Stimulated activated naive B cell treated with anti-CD40 and anti-IgM and Interleukin-4, amounts not matched to agents 10 μg/mL and 1 μg/mL and 100 μg/mL, for 72 hours (primary cell): ENCODE measurements at places on chromosomes 5 and 9.

GRCh38 chr9:107397076-107398044 is 92.2 kb downstream of the KLF4 start:
- no peak for DNase-seq

DNA sequence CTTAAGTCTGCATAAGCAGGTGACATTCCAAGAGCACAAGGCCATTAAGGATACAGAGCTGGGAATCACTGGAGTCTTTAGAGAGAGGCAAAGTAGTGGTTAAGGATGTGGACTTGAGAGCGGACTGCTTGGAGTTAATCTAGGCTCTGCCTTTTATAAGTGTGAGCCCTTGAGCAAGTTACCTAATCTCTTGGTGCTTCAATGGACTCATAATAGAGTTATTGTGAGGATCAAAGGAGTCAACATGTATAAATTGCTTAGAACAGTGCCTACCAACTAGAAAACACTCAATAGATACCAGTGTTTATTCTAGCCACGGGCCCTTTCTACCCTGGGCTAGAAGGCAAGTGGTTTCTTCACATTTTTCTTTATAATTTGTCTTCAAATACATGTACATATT is 819.4 kb downstream of the NR2F1-AS1 start:
- no peak for DNase-seq

GRCh38 chr5:102625928-102626327 is 127.1 kb upstream of the SLCO6A1 start:
- no peak for DNase-seq

DNA sequence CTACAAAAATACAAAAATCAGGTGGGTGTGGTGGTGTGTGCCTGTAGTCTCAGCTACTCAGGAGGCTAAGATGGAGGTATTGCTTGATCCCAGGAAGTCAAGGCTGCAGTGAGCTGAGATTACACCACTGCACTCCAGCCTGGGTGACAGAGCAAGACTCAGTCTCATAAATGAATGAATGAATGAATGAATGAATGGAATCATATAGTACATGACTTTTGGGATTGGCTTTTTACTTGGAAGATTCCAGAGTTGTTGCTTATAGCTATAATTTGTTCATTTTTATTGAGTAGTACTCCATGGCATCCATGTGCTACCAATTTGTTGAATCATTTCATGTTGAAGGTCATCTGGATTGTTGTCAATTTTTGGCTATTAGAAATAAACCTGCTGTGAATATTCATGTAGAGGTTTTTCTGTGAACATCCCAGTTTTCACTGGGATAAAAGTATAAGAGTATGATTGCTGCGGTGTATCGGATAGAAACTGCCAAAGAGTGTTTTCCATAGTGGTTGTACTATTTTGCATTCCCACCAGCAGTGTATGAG is 19.9 kb downstream of the ERBIN start:
- no peak for DNase-seq

- DNase-seq = no peak
Measured at GRCh38 chr9:3403315-3403714, 122.5 kb downstream of the RFX3 start.
